ENCODE measurements at places on chromosomes 6 and 20.
A peak's percentile ranks its signal among the peaks of the same experiment; 100 is the strongest.

GRCh38 chr6:134080171-134080795, 27.9 kb upstream of the SLC2A12 start:
- H3K36me3 ChIP-seq = no peaks in the 10 kb centered on the region
- no peak for DNase-seq
- no peak overlapping the region for H3K4me3 ChIP-seq
- H3K27ac ChIP-seq = no peak overlapping the region
- H3K27me3 ChIP-seq = no peaks in the 10 kb centered on the region

DNA sequence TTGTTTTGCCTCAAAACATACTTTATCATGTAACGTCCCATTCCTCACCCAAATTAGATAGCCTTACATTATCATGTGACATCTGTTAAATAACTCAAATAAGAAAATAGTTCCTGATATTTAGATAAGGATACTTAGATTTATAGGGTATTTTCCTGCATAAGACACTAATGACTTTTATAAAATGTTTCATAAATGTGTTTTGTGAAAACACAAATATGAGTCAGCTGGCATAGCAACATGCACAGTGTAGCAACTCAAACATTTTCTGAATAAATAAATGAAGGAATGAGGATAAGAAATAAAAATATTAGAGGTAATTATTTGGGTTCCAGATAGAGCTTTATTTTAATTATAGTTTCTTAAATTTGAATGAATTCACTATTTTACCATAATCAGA, 460.4 kb upstream of the PLCB4 start:
- no peak for DNase-seq
- H3K4me3 ChIP-seq = no peak overlapping the region
- no peak overlapping the region for H3K27ac ChIP-seq
- no peaks in the 10 kb centered on the region for H3K36me3 ChIP-seq
- no peaks in the 10 kb centered on the region for H3K27me3 ChIP-seq

- H3K4me3 ChIP-seq = no peak overlapping the region
- no peaks in the 10 kb centered on the region for H3K4me1 ChIP-seq
- no peaks in the 10 kb centered on the region for H3K27me3 ChIP-seq
- H3K36me3 ChIP-seq = no peaks in the 10 kb centered on the region
Measured at GRCh38 chr6:149247385-149247763, 70.1 kb upstream of the TAB2 start.

DNA sequence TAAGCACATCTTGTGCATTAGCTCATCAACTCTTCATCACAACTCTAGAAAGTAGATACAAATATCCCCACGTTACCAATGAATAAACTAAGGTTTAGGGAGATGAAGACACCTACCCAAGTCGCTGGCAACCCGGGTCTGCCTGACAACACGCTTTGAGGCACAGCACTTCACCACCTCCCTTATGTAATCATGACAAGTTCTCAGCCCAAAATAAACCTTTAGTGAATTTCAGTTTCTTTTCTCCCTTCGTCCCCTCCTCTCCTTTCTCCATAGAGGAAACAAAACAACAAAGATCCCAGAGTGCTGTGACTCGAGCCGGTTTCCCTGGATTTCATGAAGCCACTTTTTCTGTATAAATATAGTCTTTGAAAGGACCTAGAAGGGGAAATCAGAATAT, 105.4 kb downstream of the MAFB start:
- H3K27ac ChIP-seq = no peak overlapping the region
- no peak overlapping the region for H3K4me3 ChIP-seq
- no peaks in the 10 kb centered on the region for H3K36me3 ChIP-seq
- no peaks in the 10 kb centered on the region for H3K27me3 ChIP-seq

DNA sequence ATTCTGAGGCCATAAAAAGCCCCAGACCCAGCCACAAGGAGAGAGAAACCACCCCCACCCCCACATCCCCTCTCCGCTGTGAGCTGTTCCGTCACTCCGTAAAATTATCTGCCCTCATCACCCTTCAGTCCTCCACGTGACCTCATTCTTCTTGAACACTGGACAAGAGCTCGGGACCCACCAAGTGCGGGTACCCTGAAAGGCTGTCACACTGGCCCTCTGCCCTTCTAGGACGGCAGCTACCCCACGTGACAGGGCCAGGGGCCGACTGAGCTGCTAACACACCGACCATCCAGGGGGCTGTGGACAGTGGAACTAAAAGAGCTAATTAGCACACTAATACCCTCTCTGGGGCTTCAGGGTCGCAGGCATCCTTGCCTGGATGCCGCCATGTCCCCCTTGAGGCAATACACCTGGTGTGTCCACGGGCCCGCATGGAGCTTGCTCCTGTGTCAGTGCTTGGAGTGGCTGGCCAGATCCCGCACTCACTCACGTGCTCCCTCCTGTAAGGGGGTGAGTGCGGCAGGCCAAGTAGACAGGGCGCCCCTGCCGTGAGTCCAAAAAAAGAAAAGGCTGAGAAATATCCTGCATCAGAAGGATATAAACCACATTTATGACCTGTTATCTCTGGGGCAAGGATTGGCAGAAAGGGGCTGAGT, 29.2 kb upstream of the AHCY start:
- no peaks in the 10 kb centered on the region for H3K27me3 ChIP-seq
- H3K4me3 ChIP-seq = no peak overlapping the region
- H3K4me1 ChIP-seq = no peaks in the 10 kb centered on the region
- no peak for DNase-seq

DNA sequence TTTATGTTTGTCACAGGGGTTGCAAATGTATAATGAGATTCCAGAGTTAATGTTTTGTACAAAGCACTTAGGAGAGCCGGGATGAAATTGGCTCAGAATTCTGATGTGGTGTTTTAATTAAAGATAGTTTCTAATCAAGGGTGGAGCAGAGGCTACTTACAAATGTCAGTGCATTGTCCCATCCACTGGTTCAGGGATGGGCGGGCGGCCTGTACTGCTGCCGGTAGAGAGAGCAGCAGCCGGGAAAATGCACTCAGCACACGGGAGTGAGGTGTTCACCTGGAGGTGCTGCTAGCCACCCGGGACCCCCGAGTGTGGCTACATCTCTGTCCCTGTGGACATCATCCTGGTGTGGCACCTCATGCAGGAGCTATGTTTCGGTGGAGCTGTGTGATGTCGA, 193.3 kb downstream of the QKI start:
- H3K27ac ChIP-seq = no peak overlapping the region
- H3K4me1 ChIP-seq = no peaks in the 10 kb centered on the region
- no peaks in the 10 kb centered on the region for H3K27me3 ChIP-seq
- no peaks in the 10 kb centered on the region for H3K36me3 ChIP-seq
- H3K4me3 ChIP-seq = no peak overlapping the region

GRCh38 chr6:116159782-116160524, 34.0 kb upstream of the COL10A1 start:
- H3K4me3 ChIP-seq = no peak overlapping the region
- H3K36me3 ChIP-seq = no peaks in the 10 kb centered on the region
- DNase-seq = no peak
- H3K4me1 ChIP-seq = no peaks in the 10 kb centered on the region
- no peak overlapping the region for H3K27ac ChIP-seq

- H3K4me1 ChIP-seq = peaks cover 11% of the 10 kb centered on the region
- no peak overlapping the region for H3K27ac ChIP-seq
- no peaks in the 10 kb centered on the region for H3K36me3 ChIP-seq
- H3K4me3 ChIP-seq = peak overlapping the region; percentile 34
- H3K27me3 ChIP-seq = peaks cover 35% of the 10 kb centered on the region
- DNase-seq = peak; percentile 77
Measured at GRCh38 chr6:1313767-1314503, 2.0 kb downstream of the FOXQ1 start.

GRCh38 chr6:40338306-40338705, 248.9 kb downstream of the LRFN2 start:
- no peaks in the 10 kb centered on the region for H3K36me3 ChIP-seq
- H3K4me3 ChIP-seq = no peak overlapping the region
- DNase-seq = no peak
- H3K4me1 ChIP-seq = no peaks in the 10 kb centered on the region
- peaks cover 13% of the 10 kb centered on the region for H3K27me3 ChIP-seq

DNA sequence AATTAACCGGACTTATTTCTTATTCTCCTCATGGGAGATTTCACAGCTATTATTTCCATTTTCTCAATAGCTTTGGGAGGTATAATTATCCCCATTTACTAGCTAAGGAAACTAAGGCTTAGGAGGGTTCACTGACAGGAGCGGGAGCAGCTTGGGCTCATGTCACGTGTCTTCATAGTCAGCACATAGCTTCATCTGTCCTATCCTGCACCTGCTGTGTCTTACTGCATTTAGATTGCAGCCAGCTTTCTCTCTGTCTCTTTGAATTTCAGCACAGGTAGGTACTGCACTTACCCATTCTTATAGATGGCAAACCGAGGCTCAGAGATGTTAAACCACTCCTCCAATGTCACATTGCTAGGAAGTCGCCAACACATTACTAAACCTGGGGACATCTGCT, 839.9 kb downstream of the MAFB start:
- H3K36me3 ChIP-seq = no peaks in the 10 kb centered on the region
- no peak overlapping the region for H3K27ac ChIP-seq
- H3K27me3 ChIP-seq = no peaks in the 10 kb centered on the region
- H3K4me1 ChIP-seq = peaks cover 9% of the 10 kb centered on the region
- no peak for DNase-seq

Measured in kidney (tissue), 22 donors.